ENCODE measurements at places on chromosomes 5 and 9.

- no peak for DNase-seq
These were observed 560.0 kb downstream of the CDH12 start for GRCh38 chr5:22293147-22293546.

DNA sequence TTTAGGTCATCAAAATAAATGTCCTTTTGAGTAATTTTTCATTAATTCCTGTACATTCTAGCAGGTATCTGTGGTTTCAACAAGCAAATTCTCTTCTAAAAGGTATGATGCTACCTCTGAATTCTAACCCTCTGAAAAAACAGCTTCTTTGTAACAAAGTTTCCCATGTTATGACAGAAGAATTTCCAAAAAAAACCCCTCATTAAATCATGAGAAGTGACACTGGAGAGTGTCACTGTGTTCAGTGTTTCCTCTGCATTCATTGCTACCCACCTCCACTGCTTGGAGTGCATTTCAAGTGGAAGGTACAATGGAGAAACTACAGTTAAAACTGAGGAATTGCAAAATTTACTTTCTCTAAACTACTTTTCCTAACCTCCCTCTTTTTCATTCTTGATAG is 10.1 kb downstream of the CDKN2A start:
- no peak for DNase-seq

- no peak for DNase-seq
These were observed 241.7 kb upstream of the KLF4 start for GRCh38 chr9:107731115-107731762.

- no peak for DNase-seq
These were observed 47.7 kb downstream of the NSUN2 start for GRCh38 chr5:6585168-6585567.

GRCh38 chr5:122415030-122415800 is 103.2 kb downstream of the SNCAIP start:
- no peak for DNase-seq

DNA sequence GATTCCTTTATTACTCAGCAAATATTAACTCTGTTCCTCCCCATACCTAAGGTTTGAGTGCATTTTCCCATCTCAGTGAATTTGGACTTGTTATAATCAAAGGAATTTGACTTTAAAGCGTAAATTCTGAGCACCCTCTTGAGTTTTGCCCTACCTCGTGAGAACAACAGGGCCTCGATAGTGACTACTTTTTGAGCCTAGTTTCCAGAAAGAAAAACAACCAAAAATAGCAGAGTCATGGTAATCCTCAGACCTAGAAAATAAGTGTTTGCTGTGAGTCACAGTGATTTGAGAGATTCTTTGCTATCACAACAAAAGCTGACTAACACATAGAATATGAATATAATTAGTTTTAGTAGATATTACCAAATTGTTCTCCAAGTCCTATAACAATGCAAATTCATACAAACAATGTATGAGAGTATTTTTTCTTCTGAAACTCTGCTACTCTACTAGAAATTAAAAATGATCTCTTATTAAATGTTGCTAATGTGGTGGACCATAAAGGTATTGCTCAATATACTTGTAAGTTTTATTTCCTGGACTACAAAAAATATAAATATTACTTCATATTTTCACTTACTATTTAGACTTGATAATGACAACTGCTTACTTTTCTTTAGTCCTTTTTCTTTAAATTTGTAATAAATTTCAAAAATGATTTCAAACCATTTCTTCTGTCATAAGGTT is 759.7 kb downstream of the BRINP1 start:
- DNase-seq, result no peak

DNA sequence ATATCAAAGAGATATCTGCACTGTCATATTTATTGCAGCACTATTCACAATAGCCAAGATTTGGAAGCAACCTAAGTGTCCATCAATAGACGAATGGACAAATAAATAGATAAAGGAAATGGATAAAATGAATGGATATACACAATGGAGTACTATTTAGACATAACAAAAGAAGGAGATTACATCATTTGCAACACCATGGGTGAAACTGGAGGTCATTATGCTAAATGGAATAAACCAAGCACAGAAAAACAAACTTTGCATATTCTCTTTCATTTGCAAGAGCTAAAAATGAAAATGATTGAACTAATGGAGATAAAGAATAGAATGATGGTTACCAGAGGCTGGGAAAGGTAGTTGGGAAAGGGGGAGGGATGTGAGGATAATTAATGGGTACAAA is 155.0 kb upstream of the PTGER4 start:
- no peak for DNase-seq

GRCh38 chr5:62909326-62909725 is 330.7 kb downstream of the LRRC70 start:
- no peak for DNase-seq

- DNase-seq, result no peak
These were observed 6.5 kb downstream of the TRAF1 start for GRCh38 chr9:120919843-120920805.

- DNase-seq, result no peak
These were observed 343.4 kb downstream of the ARHGEF28 start for GRCh38 chr5:73969195-73970036.

DNA sequence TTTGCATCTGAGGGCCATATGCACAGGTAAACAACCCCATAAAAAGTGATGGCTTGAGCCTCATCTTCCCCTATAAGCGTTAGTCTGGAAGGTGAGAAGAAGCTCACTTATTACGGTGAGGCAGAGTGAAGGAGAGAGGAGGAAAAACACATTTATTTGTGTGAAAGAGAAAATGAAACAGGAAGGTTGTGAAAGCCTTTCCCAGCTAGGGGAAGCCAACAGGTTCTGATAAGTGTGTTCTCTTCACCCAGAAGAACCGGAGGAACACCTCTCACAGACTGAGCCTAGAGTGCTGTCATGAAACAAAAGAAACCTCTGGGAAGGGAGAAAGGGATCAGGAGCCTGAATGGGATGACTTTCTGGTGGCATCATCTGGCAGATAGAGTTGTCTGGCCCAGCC is 192.5 kb downstream of the PTTG1 start:
- DNase-seq, result no peak

GRCh38 chr9:14089051-14089803 is 224.7 kb downstream of the NFIB start:
- DNase-seq, result no peak

DNA sequence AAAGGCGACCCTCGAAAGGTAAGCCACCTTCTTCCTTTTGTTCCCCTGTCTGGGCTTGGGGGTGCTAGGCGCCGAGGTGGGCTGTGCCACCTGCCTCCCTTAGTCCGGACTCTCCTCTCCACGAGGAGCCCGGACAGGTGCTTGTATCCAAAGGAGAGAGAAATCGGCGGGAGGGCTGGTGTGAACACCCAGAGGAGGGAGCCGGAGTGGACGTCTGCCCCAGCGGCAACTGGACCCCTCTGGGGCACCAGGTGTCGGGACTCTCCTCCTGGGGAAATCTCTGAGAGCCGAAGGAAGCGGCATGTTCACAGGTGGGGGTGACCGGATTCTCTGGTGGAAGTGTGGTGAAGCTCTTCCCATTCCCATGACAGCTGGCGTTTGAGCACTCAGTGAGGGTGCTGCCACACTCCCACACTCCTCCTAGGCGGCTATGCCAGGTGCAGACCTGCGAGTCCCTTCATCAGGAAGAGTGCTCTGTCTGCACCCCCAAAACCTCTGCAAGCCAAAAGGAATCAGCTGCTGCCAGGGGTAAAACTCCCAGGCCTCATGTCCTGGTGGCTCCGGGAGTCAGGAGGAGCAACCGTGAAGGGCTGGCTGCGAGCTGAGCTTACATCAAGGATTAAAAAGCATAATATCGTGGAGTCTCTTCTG is 921 bp downstream of the KCNIP1 start:
- DNase-seq, result no peak

DNA sequence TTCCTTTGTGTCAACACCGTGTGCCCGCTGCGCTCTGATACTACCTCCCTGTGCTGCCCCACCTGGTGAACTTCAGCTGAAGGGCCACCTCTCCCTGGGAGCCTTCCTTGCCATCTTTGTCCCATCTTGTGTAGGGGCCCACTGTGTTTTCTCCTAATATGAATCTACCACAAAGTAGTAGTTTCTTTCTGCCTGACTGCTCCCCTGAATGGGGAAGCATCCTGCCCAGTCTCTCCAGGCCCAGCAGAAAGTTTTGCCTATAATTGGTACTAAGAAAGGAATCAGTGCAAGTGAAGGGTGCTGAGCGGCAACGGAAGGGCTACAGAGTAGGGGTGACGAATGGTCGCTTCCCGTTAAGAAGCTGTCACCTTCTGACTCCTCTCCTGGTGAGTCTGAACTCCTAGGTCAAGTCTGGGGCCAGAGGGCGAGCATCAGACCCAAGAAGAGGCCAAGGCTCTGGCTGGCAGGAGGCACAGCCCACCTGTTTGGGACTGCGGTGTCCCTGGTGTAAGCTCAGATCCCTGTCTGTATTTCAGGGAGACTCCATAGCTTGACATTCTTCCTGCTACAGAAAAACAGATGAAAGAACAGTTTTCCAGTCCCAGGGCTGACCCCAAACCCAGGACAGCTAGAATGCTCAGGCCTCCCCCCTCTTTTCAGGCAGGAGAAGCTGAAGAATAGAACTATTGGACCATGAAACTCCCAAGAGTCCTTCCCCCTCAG is 24.1 kb downstream of the WWC1 start:
- no peak for DNase-seq

DNA sequence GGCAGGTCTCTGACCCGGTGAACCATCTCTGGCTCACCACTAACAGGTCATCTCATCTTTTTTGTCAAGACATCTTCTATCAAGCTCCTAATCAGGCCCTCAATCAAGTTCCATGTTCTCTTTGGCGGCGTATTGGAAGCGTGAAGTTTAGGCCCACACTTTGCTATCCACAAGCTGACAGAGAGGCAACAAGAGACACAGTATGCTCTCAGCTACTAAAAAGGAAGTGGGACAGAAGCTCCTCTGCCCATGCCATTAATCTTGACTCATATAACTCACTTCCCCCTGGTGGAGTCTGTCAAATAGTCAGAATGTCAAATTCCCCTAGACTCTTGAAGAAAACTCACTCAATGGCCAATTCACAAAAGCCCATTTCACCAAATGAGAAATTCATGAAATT is 77.6 kb upstream of the TMC1 start:
- DNase-seq, result no peak

DNA sequence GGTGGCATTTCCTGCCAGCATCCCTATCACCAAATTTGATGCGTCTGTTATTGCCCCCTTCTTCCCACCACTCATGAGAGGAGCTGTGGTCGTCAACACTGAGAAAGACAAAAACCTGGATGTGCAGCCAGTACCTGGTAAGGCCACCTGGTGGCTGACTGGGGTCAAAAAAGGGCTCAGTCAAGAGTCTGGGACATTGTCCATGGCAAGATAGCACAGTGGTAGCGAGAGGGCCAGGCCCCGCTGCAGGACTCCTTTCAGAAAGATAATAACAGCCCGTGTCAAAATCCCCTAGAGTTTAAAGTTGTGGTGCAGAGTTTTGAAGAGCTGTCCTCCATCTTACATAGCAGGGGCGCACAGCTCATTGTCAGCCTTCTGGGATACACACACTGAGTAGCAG is 40.8 kb downstream of the CSF1R start:
- DNase-seq, result no peak

DNA sequence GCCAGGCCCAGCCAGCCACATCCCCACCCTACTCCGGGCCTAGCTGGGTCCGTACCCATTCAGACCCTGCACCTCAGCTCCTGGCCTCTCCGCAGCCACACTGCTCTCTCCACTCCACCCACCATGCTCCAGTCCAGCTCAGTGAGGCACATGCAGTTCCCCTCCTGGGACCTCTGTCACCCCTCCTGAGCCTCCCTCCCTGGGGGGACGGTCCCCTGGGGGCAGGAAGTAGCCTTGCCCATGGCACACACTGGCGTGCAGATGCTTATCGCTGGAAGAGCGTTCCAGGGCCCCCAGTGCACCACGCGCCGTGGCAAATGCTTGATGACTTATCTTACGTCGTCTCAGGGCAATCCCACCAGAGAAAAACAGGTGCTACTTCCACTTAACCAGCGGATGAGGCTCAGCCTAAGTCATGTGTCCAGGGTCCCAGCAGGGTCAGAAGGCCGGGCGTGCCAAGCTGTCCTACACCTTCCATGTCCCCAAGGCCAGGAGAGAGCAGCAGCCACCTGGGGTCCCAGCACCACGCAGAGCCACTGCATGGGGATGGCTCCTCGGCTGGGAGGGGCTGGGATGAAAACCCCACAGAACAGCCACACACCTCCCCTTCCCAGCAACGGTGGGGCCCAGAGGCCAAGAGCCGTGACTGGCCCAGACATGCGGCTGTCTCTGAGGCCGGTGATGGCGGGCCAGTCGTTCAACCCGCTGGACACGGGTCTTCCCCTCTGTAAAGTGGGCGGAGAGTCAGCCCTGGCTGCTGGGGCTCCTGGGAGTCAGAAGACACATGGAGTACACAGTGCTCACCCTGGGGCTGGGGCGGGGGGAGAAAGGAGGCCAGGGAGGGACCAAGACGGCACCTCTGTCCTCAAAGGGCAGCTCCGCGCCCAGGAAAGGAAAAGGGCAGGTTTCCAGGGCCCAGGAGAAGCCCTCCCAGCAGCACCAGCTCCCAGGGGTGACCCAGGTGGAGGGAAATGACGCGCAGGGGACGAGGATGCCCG is 2.6 kb upstream of the CCDC187 start:
- no peak for DNase-seq

- DNase-seq, result no peak
These were observed 18.8 kb downstream of the CKMT2 start for GRCh38 chr5:81251922-81252321.

DNA sequence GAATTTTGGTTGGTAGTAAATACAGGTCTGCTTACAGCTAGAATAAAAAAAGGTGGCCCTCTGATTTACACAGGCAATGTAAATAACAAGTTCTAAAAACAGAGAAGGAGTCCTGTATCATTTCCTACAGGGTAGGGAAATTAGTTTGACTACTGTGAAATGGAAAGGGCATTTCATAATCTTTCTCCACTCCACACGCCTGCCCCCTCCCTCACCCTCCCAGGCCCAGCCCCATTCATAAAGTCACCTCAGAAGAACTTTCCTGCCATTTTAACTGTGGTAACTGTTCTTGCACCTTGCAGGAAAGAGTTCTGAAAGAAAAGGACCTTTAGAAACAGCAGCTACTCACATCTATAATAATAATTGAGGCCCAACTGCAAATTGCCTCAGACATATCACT is 69.7 kb downstream of the MEF2C start:
- no peak for DNase-seq

- DNase-seq, result no peak
These were observed 14.9 kb upstream of the SCAMP1 start for GRCh38 chr5:78345485-78345884.

GRCh38 chr5:148125641-148126040 is 42.7 kb upstream of the SPINK14 start:
- DNase-seq, result no peak

DNA sequence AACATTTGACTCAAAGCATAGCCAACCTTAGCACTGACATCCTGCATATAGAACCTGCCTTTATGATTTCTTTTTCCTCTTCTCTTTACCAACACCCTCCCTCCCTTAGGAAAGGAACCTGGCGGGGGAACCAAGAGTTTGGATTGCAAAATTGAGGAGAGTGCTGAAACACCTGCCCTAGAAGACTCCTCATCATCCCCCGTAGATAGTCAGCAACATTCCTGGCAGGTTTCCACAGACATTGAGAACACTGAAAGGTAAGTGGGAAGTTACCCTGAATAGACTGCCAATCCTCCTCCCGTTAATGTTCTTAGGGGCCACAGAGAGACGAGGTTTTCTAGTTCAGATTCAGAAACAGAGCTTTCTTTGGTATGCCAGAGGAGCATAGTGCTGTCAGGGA is 88.8 kb downstream of the RGS7BP start:
- DNase-seq, result no peak

Measured in stimulated activated CD4-positive, alpha-beta T cell treated with anti-CD3 and anti-CD28 coated beads, Interleukin-12 subunit alpha, Interleukin-12 subunit beta, amount 100 ng/mL, for 4 hours (primary cell).